H9 (cell line): ENCODE measurements at places on chromosomes 5 and 9. TPM values are rescaled to one million over a fixed set of nuclear protein-coding genes. Genes with fewer than 3 reads are reported as not detected.

- DNase-seq: no peak
These were observed 471.9 kb upstream of the RGMB start for GRCh38 chr5:98301547-98301946.

- DNase-seq: peak; percentile 64
These were observed 182.6 kb upstream of the TBCA start for GRCh38 chr5:77958642-77959330.

GRCh38 chr5:133393776-133394476, 218.4 kb downstream of the FSTL4 start:
- peak; percentile 10 for DNase-seq

GRCh38 chr9:92668746-92669526, 995 bp downstream of the IPPK start:
- DNase-seq: peak; percentile 25

DNA sequence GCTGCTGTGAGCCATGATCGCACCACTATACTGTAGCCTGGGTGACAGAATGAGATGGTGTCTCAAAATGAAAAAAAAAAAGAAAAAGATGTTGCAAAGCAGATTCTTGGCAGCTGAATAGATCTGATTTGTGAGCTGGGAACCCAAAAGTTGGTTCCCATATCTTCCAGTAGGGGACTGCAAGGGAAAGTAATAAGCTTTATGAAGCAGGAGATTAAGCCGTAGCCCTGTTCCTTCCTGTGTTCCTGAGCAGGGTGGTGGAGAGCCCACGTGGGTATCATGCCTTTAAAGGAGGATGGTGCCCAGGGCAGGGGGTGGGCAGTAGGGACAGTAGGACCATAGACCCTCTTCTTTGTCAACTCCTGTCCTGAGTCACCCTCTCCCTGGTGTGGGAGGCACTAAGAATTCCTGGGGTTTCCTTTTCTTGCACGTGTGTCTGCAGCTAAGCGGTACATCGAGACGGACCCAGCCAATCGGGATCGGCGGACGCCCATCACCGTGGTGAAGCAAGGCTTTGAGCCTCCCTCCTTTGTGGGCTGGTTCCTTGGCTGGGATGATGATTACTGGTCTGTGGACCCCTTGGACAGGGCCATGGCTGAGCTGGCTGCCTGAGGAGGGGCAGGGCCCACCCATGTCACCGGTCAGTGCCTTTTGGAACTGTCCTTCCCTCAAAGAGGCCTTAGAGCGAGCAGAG, 37.9 kb downstream of the STOM start:
- no peak for DNase-seq

GRCh38 chr9:75739884-75740611, 150.4 kb upstream of the PCSK5 start:
- DNase-seq: no peak

DNA sequence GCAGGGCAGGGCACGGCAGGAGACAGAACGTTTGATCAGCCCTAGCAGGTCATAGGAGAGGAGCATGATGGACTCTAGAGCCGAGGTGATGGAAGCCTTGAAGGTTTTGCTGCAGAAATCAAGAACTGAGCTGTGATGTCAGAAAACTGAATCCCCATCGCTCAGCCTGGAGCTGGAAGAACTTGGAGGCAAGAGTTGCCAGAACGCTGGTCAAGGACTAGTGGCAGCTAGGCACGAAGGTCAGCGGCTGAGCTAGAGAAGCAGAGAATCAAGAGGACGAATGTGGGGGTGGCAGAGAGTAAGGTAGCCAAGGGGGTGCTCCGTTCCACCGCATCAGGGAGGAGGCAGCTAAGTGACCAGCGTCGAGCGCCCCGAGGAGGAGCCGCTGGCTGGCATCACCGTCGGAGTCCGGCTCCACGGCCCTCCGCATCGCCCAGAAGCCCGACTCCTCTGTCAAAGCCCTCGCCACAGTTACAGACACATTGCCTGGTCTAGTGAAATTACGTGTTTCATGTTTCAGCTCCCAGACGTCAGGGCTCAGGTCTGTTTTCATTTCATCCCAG, 1.2 kb upstream of the GALNT10 start:
- DNase-seq: no peak

GRCh38 chr5:6714226-6715041, 1.2 kb downstream of the TENT4A start:
- DNase-seq: no peak

GRCh38 chr5:147305147-147305546, 70.3 kb downstream of the STK32A start:
- DNase-seq: no peak

GRCh38 chr9:21683484-21684175, 118.8 kb upstream of the MTAP start:
- DNase-seq: no peak

The C5orf58 gene
- total RNA-seq: 0.90 and 1.4 TPM in 2 replicates

The KCTD16 gene
- 0.09 and 0.11 TPM in 2 replicates for total RNA-seq

The MUSK gene
- not detected in 2 replicates for total RNA-seq

The TOR1A gene
- total RNA-seq: 57.0 and 60.1 TPM in 2 replicates

The CDC26 gene
- 37.8 and 38.6 TPM in 2 replicates for total RNA-seq
